ENCODE measurements at places on chromosomes 1 and 21. TPM values are rescaled to one million over a fixed set of nuclear protein-coding genes. Genes with fewer than 3 reads are reported as not detected.

The NKAIN1 gene
- 2.4 TPM for polyA plus RNA-seq

The SPRR1A gene
- polyA plus RNA-seq = not detected

The TMEM61 gene
- not detected for polyA plus RNA-seq

The EXTL1 gene
- 0.49 TPM for polyA plus RNA-seq

The FCRL2 gene
- polyA plus RNA-seq = 0.27 TPM
